Stimulated activated CD8-positive, alpha-beta memory T cell treated with anti-CD3 and anti-CD28 coated beads, Interleukin-4, amount 100 ng/mL, for 1 hour (primary cell): ENCODE measurements at places on chromosomes 5 and 9.
A peak's percentile ranks its signal among the peaks of the same experiment; 100 is the strongest.

DNA sequence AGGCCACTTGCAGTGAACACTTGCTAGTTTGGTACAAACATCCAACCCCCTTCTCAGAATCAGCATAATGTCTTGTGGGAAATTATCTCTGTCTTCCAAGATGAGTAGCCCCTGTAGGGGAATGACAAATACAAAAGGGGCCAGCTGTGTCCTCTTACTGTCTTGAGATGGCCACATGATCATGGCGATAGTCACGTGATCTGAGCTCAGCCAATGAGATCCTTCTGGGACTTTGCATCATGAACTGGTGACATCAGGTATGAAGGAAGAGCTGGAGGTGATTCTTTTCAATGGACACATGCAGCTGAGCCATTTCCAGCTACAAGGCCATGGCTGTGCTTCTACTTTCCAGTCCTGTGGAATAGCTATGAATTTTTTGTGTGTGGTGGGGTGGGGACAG lies 206.3 kb downstream of the IRX1 start:
- DNase-seq: no peak

- DNase-seq: no peak
Observed at GRCh38 chr9:107906074-107906473, 416.5 kb upstream of the KLF4 start.

GRCh38 chr5:147805030-147805454 lies 22.5 kb upstream of the JAKMIP2 start:
- peak; percentile 27 for DNase-seq

DNA sequence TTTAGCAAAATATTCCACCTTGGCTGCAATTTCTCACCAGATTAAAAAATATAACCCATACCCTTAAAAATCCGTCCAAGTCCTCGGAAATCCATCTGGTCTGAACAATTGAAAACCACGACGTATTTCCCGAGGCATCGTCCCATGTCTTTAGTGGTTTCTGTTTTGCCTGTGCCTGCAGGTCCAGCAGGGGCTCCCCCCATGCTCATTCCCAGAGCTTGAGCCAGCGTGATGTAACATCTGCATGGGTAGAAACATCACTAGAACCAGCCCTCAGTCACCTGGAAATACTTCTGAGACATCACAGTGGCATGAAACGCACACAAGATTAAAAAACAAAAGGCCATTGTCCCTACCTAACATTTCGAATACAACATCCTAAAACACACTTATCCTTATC lies 114.0 kb downstream of the DNAH5 start:
- no peak for DNase-seq

- DNase-seq: no peak
Observed at GRCh38 chr5:132841305-132841704, 10.9 kb upstream of the SHROOM1 start.

- DNase-seq: no peak
Observed at GRCh38 chr5:119289438-119290044, 66.3 kb upstream of the TNFAIP8 start.

- no peak for DNase-seq
Observed at GRCh38 chr5:150140830-150141229, 14.8 kb downstream of the PDGFRB start.

GRCh38 chr9:116594547-116594946 lies 92.6 kb upstream of the TRIM32 start:
- DNase-seq: no peak

- no peak for DNase-seq
Observed at GRCh38 chr9:15423231-15423985, 732 bp downstream of the SNAPC3 start.

DNA sequence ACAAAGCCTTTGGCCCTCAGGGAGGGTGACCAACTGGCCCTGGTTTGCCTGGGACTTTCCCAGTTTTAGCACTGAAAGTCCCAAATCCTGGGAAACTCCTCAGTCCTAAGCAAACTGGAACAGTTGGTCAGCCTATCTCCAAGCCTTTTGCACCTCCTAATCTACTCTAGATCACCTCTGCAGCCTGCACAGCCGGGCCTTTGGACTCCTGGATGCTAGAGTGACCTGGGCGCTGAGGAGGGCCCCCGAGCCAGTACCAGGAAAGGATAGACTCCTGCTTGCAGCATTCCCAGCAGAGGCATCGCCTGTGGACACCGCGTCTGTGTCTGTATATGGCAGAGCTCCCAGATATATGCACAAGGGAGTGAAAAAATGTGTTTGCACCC lies 15.1 kb downstream of the IRF1 start:
- DNase-seq: no peak

DNA sequence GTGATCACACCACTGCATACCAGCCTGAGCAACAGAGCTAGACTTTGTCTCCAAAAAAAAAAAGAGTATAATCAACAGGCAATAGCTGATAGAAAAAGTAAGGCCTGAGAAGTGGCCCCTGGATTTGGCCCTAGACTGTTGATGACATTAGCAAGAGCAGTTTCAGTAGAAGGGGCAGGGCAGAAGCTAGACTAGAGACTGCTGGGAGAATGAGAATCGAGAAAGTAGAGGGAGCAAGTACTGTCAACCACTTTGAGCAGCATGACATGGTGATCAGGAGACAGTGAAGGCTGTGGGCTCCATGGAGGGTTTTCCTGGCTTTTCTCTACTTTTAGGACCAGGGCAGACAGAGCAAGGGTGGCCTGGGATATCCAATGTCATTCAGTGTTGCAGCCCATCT lies 34.9 kb upstream of the B4GALT1 start:
- no peak for DNase-seq

- no peak for DNase-seq
Observed at GRCh38 chr5:31161781-31162181, 31.7 kb upstream of the CDH6 start.

GRCh38 chr9:20353931-20354652 lies 268.2 kb downstream of the MLLT3 start:
- no peak for DNase-seq

DNA sequence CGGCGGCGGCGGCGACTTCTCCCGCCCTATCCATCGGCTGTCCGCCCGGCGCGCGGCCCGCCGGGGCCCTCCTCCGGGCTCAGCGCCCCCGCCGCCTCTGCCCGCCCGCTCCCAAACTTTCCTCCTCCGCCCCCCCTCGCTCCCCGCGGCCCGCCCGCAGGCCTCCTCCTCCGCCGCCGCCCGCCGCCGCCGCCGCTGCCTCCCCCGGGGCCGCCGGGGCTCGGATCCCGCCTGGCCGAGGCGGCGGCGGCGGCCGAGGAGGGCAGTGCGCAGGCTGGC lies 460 bp upstream of the PBX3 start:
- DNase-seq: peak; percentile 22

GRCh38 chr9:8365029-8365428 lies 565.5 kb upstream of the DMAC1 start:
- no peak for DNase-seq

- no peak for DNase-seq
Observed at GRCh38 chr9:111961009-111961408, 64.4 kb downstream of the UGCG start.

- DNase-seq: no peak
Observed at GRCh38 chr5:34043099-34043876, at the start of gene C1QTNF3. Gene C1QTNF3 (minus strand): TSS chr5:34043213. CDS start chr5:34043125, 88 bp downstream.

DNA sequence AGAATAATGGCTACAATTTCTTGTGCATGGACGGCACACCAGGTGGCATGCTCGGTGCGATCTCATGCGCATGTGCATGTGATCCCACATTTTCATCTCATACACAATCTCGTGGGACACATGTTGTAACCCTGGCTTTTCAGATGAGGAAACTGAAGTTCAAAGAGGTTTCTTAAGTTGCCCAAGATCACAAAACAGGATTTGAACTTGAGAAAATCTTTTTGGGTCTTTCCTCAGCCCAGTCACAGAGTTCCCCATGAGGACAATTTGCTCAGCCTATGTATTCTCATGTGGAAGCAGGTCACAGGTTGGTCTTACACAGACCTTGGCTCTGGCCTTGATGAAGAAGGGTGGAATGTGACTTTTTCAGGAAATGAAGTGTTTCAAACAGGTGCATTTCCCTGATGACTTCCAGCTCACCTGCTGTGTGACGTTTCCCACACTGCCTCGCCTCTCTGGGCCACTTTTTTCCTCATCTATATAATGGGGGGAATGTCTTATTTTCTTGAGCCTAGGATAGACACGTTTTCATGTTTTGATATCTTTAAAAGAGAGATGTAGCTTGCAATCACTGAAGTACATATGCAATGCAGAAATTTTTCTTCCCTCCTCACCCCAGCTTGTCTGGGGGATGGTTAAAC lies 7.1 kb upstream of the ORM1 start:
- no peak for DNase-seq

GRCh38 chr5:82811490-82811889 lies 265.7 kb downstream of the TMEM167A start:
- DNase-seq: no peak

DNA sequence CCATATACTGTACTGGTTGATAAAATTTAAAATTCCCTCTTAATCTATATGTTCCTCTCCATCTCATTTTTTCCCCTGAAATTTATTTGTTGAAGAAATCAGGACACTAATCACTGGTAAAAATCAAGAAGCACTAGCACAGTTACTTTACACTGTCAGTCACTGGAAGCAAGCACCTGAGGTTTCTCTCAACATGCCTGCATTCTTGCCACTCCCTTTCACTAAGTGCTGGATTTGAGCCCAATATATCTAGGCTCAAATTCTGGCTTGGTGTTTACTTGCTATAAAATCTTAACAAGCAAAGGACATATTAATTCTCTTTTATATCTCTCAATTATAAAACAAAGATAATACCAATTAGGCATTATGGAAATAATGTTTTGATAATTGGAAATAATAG lies 58.6 kb downstream of the DIAPH1 start:
- no peak for DNase-seq

- DNase-seq: no peak
Observed at GRCh38 chr5:117662361-117662760, 1087.7 kb upstream of the SEMA6A start.

DNA sequence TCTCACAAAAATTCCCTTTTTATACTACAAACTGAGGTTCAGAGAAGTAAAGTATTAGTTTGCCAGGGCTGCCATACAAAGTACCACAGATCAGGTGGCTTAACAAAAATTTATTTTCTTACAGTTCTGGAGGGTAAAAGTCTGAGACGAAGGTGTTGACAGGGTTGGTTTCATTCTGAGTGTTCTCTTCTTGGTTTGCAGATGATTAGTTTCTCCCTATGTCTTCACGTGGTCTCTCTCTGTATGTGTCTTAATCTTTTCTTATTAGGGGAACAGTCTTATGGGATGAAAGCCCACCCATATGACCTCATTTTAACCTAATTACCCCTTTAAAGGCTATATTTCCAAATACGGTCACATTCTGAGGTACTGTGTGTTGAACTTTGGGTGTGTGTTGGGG lies 274.2 kb downstream of the BRINP1 start:
- no peak for DNase-seq

DNA sequence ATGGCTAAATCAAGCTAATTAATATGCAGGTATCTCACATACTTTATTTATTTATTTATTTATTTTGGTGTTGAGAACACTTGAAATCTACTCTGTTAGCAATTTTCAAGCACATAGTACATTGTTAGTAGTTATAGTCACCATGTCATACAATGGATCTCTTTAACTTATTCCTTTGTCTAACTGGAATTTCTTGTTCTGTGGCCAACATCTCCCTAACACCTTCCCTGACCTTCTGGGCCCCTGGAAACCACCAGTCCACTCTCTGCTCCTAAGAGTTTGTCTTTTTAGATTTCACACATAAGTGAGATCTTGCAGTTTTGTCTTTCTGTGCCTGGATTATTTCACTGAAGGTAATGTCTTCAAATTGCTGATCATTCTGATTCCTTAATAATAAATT lies 229.1 kb downstream of the SEMA5A start:
- no peak for DNase-seq

DNA sequence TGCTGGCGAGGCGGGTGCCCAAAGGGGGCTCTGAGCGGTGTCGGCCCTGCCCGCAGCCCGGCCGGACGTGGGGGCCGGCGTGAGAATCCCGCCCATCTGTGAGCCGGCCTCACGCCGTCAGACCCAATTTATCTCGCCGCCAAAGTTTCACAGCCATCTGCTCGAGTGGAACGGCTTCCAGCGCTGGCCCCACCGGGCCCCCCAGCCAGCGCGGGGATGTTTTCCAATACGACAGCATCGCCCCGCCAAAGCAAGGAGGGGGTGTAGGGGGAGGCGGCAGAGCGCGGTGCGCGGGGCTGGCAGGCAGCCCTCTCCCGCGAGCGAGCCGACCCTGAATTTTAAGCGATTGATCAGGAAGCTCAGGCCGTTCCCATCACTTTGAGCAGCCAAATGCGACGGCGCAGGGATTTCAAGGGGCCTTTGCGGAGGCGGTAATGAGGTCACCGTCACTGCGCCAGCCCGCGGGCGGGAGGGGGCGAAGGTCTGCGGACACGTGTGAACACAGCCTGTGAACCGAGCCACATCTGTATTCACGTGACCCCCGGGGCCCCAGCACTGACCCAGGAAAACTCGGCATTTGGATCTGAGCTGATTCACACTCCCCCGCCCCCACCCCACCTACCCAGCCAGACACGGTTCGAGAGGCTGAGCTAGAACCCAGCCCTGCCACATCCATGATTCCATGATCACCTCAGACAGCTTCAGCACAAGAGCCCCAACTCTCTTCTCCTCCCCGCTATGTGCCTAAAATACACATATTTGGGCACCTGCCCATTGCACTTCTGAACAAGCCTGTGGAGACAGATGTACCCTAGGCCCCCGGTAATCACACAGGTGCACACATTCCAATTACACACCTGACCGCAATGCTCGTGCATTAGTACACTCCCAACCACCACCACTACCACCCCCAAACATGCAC lies 47.8 kb upstream of the PSD2 start:
- DNase-seq: no peak

DNA sequence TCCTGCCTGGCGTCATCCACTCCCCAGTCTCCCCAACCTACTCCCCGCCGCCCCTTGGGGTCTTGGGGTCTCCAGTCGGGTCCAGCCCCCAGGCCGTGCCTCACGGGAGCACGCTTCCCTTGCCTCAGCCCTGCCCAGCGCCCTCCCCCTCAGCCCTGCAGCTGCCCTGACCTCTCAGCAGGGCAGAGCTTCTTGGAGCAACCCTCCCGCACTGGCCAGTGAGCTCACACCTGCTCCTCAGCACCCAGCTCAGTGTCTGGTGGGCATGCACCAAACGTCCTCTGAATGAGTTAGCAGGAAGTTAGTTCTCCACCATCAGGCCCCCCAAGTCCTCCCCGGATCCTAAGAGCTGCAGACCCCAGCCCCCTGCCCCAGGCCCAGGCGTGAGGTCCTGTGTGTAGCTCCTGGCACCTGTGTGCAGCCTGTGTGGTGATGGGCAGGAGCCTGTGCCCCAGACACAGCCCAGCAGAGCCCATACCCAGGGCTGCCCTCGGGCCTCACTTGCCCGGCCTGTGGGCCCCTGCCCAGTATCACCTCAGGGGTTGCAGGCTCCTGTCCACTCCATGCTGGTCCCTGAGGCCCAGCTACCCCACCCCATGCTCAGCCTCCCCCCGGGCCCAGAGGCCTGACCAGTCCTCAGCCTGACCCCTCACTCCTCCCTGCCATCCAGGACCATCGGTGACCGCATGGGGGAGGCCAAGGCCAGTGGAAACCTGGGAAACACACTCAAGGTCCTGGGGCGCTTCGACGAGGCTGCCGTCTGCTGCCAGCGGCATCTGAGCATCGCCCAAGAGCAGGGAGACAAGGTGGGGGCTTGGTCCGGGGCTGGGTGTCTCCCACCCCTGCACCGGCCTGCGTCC lies 8.2 kb downstream of the GPSM1 start:
- DNase-seq: no peak

- no peak for DNase-seq
Observed at GRCh38 chr9:13731637-13732036, 452.1 kb upstream of the MPDZ start.
